ENCODE measurements at places on chromosomes 3 and 15.

DNA sequence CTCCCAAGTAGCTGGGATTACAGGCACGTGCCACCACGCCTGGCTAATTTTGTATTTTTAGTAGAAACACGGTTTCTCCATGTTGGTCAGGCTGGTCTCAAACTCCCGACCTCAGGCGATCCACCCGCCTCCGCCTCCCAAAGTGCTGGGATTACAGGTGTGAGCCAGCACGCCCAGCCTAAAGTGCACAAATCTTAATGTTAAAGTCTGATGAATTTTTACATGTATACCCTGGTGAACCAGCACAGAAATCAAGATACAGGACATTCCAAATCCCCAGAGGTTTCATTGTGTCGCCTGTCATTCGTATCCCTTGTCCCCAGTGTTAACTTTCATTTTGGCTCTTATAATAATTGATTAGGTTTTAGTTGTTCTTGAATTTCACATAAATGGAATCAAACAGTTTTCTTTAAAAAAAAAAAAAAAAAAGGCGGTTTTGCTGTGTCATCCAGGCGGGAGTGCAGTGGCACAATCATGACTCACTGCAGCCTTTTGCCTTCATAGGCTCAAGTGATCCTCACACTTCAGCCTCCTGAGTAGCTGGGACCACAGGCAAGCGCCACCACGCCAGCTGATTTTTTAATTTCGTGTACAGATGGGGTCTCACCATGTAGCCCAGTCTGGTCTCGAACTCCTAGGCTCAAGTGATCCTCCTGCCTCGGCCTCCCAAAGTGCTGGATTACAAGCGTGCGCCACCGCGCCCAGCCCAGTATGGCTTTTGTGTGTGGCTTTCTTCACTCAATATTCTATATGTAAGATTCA is 1.5 kb upstream of the TM4SF19 start:
- peak; percentile 52 for DNase-seq

- no peak for DNase-seq
Measured at GRCh38 chr15:90271459-90272166, 6.1 kb downstream of the NGRN start.

DNA sequence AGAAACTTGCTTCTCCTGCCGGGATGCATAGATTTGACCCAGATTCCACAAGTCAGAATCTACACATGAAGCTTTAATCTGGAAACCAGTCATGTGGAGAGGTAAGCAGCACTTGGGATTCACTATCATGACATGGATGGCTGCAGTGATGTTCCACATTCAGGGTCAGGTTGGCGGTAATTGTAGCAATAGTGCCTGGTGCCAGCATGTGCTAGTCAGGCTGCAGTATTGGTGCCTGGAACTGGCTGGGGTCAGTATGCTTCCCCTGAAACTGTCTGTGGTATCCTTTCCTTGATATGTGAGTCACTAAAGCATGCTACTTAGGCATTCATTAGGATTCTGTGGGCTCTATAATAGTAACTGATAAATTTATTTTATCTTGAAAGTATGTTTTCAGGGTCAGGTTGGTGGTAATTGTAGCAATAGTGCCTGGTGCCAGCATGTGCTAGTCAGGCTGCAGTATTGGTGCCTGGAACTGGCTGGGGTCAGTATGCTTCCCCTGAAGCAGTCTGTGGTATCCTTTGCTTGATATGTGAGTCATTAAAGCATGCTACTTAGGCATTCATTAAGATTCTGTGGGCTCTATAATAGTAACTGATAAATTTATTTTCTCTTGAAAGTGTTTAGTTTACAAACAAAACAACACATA is 1439.2 kb downstream of the ZPLD1 start:
- no peak for DNase-seq

DNA sequence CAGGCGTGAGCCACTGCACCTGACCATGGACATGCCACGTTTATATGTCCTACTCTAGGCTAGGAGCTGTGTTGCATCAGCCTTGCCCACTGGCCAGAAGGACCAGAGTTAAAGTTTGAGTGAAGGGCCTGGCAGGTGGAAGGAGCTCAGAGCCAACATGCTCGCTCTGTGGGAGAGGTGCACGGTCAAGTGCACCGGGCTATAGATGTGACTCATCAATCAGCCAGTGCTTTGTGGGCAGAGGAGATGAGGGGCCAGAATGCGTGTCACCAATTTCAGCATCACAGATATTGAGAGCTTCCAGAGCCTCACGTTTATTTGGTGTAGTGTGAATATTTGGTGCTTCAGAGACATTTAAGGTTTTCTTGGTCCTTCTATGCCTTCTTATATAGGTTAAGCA is 137.3 kb upstream of the KBTBD8 start:
- DNase-seq, result no peak

DNA sequence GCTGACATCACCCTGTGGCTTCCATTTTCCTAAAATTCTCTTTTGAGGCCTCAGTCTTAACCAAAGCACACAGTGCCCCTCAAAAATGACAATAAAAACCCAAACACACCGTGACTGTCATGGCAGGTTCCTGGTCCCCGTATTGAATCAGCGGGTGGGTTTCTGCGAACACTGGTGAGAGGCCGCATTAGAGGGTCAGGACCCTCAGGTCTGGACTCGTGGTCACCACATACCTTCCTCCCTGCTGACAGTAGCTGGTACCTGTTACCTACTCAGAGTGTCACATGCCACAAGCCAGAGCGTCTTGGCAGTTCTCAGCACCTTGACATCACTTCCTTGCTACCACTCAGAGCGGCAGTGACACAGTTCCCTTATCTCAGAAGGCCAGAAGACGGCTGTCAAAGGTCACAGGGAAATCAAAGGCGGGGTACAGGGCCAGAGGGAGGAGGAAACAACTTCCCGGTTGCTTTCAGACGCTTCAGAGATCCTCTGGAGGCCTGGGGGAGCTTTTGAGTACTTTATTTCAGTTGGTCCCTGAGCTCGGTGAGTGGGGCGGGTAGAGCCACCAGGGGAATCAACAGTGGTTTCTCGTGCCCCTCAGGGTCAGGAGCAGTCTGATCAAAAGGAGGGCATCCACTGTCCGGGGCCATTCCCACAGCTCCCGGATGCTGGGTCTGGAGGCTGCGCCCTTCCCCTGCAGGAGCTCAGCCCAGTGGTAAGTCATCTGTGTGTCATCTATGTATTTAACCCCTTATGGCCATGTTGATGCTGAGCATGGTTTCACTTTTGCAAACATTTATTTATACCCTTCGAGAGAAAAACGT is at the start of the genes CCR5AS and CCRL2:
TSS of gene CCR5AS (minus strand) at position 279 of the 824 bp plus-strand sequence.
TSS of gene CCRL2 (plus strand) at position 472 of the 824 bp plus-strand sequence. CDS start 821 bp downstream, outside the sequence.
- DNase-seq, result peak; percentile 58

DNA sequence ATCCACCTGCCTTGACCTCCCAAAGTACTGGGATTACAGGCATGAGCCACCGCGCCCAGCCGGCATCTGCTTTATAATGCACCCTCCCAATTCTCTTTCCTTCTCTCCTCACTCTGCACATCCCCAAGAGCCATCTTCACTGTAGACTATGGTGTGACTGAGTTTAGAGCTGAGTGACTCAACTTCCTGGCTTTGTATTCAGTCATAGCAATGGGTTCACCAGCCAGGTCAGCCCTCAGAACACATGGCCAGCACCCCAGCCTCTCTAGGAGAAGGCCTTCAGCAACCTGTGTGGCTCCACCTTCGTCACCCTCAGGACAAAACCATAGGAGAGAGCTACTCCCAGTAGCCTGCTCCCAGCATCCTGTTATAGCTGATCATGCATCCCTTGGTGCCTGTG is 33.0 kb downstream of the ARID3B start:
- no peak for DNase-seq

DNA sequence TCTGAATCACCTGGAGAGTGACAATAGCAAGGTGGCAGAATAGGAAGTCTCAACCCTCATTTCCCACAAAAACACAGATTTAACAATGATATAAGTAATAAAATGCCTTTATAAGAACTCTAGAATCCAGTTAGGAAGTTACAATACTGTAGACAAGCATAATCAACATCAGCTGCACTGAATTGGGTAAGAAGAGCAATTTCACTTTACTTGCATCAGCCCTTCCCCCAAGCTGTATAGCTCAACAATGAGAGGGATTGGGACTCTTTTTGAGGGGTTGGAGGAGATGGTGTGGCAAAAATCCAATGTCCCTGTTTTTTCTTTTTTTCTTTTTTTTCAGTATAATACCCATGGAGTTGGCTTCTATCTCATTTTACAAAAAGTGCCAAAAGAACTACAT is 63.1 kb downstream of the SERP1 start:
- DNase-seq, result peak; percentile 45

GRCh38 chr15:97961067-97961954 is 808 bp downstream of the ARRDC4 start:
- DNase-seq, result peak; percentile 17

GRCh38 chr3:42511201-42511600 is 8.8 kb downstream of the VIPR1 start:
- no peak for DNase-seq

DNA sequence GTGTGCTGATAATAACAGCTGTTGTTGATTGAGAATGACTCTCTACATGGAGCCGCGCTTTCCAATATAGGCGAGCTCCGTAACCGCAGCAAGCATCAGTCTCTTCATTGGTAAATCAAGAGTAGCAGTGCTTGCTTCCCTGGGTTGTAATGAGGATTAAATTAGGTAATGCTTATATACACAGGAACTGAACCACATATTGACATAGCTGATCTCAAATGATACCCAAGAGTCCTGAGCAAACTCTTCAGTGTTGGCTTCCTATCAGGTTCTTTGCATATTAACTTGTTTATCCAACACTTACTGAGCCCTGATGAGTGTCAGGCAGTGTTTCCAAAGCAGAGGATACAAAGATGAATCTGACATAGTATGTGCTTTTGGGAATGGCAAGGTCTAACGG is 46.4 kb upstream of the SLCO3A1 start:
- no peak for DNase-seq

- no peak for DNase-seq
Measured at GRCh38 chr3:59784164-59784563, 734.3 kb upstream of the CFAP20DC start.

- no peak for DNase-seq
Measured at GRCh38 chr3:46093327-46093942, 66.2 kb upstream of the XCR1 start.

DNA sequence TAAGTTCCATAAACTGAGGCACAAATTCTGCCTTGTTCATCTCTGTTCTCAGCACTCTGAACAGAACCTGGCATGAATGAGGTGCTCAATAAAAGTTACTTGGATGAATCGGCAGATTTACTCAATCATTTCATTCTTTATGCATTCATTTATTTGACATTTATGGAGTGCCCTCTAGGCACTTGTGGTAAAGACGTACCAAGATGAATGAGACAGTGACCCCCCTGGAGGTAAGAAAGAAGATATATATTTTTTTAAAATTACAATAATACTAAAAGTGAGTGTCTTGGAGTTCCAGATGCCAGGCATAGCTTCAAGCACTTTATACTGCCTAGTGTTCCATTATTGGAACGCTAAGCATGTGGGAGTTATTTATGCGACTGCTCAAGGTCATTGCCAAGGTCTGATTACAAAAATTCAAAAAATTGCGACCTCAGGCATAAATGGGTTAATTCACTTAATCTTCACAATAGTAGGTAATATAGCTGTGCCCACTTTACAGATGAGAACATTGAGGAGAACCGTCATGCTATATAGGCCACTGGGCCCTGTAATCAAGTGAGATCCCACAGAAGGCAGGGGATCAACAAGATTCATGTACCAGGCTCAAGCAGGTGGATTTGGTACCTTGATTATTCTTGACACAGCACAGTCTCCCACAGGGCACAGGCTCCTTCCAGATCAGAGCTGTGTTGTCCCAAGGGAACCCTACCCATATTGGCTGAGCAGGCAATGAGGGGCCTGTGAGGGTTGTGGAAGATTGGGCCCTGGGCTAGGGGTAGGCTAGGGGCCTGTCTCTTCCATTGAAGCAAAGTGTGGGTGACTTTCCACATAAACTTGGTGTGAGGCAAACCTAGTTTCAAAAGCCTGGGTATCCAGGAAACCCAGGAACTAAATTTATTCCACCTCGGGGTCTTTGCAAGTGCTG is 10.7 kb downstream of the XIRP1 start:
- no peak for DNase-seq

- peak; percentile 37 for DNase-seq
Measured at GRCh38 chr3:171135549-171135948, 109.0 kb upstream of the SLC2A2 start.

GRCh38 chr3:87041191-87041590 is 50.2 kb upstream of the VGLL3 start:
- no peak for DNase-seq

GRCh38 chr3:109023656-109024254 is 70.1 kb upstream of the GUCA1C start:
- DNase-seq, result peak; percentile 45

GRCh38 chr15:29623116-29623639 is 199.1 kb downstream of the TJP1 start:
- no peak for DNase-seq

DNA sequence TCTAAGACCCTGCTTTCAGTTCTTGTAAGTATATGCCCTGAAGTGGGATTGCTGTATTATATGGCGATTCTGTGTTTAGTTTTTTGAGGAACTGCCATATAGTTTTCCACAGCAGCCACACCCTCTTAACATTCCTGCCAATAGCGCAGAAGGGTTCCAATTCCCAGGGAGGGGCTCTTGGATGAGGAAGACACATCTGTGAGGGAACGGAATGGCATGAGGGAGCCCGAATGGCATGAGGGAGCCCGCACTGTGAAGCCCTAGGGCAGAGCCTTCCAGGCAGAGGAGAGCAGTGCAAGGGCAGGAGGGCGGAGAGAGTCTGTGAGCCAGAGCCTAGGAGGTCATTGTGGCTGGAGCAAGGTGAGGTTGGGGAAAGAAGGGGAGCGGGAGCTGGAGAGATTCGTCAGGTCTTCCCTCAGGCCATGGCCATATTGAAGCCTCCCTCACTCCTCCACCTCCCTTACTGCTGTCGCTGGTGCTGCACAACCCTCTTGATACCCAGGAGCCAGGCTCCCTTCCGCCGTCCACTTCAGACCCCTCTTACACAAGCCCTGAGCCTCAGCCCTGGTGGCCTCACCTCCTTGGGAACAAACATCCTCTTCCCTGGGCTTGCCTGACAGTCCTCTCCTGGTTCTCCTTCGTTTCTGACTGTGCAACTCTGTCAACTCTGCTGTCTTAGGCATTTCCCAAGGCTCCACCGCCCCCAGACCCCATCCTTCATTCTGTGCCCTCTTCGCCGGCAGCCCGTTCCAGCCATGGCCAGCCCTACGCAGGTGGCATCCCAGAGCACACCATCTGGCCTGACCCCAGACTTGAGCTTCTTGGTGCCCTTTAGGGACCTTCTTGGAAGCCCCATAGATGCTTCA is 51.4 kb downstream of the FGD5 start:
- DNase-seq, result no peak

DNA sequence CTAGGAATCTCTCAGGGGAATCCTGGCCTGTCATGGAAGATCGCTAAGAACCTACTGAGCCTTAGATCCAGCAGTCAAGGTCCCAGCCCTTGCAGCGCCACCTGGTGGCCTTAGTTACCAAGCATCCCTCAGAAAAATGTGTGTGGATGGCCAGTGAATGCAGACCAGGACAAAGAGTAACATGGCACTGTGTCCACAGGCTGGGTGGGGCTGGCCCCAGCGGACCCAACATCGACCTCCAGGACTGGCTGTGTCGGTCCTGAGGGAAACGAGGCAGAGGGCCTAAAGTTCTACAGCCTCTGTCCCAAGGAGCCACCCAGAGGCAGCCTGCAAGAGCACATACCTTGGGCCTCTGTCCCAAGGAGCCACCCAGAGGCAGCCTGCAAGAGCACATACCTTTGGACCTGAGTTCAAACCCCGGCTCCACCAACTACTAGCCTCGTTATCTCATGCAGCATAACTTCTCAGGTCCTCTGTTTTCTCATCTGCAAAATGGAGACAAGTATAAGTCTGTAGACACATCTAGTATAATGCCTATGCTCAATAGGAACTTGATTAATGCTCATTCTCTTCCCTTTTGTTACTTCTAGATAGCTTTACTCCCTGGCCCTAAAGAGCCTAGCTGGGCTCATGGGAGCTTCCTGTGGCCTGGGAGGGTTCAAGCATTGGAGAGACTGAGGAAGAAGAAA is 57.5 kb upstream of the HERC1 start:
- peak; percentile 71 for DNase-seq

- DNase-seq, result no peak
Measured at GRCh38 chr3:66527246-66527645, 26.4 kb upstream of the LRIG1 start.

All from fibroblast of skin of scalp (primary cell).